Kidney (tissue), 22 donors: ENCODE measurements at places on chromosomes 1 and 21. TPM values are rescaled to one million over a fixed set of nuclear protein-coding genes. Genes with fewer than 3 reads are reported as not detected.

The DIRAS3 gene
- polyA plus RNA-seq: 13.2 TPM

The EPHB2 gene
- polyA plus RNA-seq: 3.0 TPM

The FAM110D gene
- polyA plus RNA-seq: 4.2 TPM

The LCE3E gene
- not detected for polyA plus RNA-seq

The EFCAB7 gene
- 5.1 TPM for polyA plus RNA-seq

The FCRL1 gene
- not detected for polyA plus RNA-seq

The PROX1 gene
- 0.92 TPM for polyA plus RNA-seq

The CDC7 gene
- polyA plus RNA-seq: 1.4 TPM

The ASTN1 gene
- 0.19 TPM for polyA plus RNA-seq

The ZFP69B gene
- 0.62 TPM for polyA plus RNA-seq

The UTS2 gene
- polyA plus RNA-seq: not detected

The SLC2A5 gene
- polyA plus RNA-seq: 9.0 TPM

The ADGRB2 gene
- polyA plus RNA-seq: 5.3 TPM

The KLF17 gene
- polyA plus RNA-seq: not detected

The GBP4 gene
- 11.0 TPM for polyA plus RNA-seq

The IPO9 gene
- polyA plus RNA-seq: 21.6 TPM

The SPRR5 gene
- polyA plus RNA-seq: not detected

The ALX3 gene
- polyA plus RNA-seq: not detected

The COL9A2 gene
- polyA plus RNA-seq: 16.6 TPM

The FAM72D gene
- polyA plus RNA-seq: 0.24 TPM

The KCNE2 gene
- polyA plus RNA-seq: 0.80 TPM

The SPRR3 gene
- not detected for polyA plus RNA-seq

The TAS1R1 gene
- not detected for polyA plus RNA-seq

The SPRR2E gene
- polyA plus RNA-seq: not detected

The CADM3 gene
- 0.56 TPM for polyA plus RNA-seq

The FALEC gene
- not detected for polyA plus RNA-seq

The SLFNL1 gene
- 0.32 TPM for polyA plus RNA-seq

The FH gene
- polyA plus RNA-seq: 128 TPM

The LCE1D gene
- not detected for polyA plus RNA-seq

The CYYR1 gene
- polyA plus RNA-seq: 17.0 TPM

The DIO1 gene
- 40.6 TPM for polyA plus RNA-seq

The PPIAL4G gene
- polyA plus RNA-seq: not detected

The S100A2 gene
- polyA plus RNA-seq: 416 TPM

The VANGL1 gene
- polyA plus RNA-seq: 2.7 TPM

The ATP6V1G3 gene
- 102 TPM for polyA plus RNA-seq

The C1QTNF12 gene
- polyA plus RNA-seq: 9.9 TPM

The SH3BGR gene
- polyA plus RNA-seq: 12.2 TPM

The S100A3 gene
- 2.5 TPM for polyA plus RNA-seq

The THEM5 gene
- polyA plus RNA-seq: not detected

The EIF4G3 gene
- polyA plus RNA-seq: 14.8 TPM

The FMO2 gene
- 3.9 TPM for polyA plus RNA-seq

The TMEM61 gene
- polyA plus RNA-seq: 42.7 TPM

The RNU1-4 gene
- polyA plus RNA-seq: 26.8 TPM
